CD4-positive, alpha-beta memory T cell (primary cell): ENCODE measurements at places on chromosomes 4 and X.

- no peaks in the 10 kb centered on the region for H3K36me3 ChIP-seq
- DNase-seq = no peak
- H3K4me3 ChIP-seq = no peak overlapping the region
- no peak overlapping the region for H3K27ac ChIP-seq
- H3K27me3 ChIP-seq = no peaks in the 10 kb centered on the region
- H3K4me1 ChIP-seq = no peaks in the 10 kb centered on the region
Measured at GRCh38 chrX:68146054-68146453, 287.2 kb downstream of the OPHN1 start.

GRCh38 chr4:83012200-83012686, 1.6 kb upstream of the LIN54 start:
- peaks cover 50% of the 10 kb centered on the region for H3K4me1 ChIP-seq
- H3K4me3 ChIP-seq = peak overlapping the region; percentile 98
- DNase-seq = no peak
- no peaks in the 10 kb centered on the region for H3K27me3 ChIP-seq
- H3K36me3 ChIP-seq = no peaks in the 10 kb centered on the region

- H3K4me3 ChIP-seq = no peak overlapping the region
- DNase-seq = no peak
- H3K27ac ChIP-seq = no peak overlapping the region
- H3K27me3 ChIP-seq = no peaks in the 10 kb centered on the region
- no peaks in the 10 kb centered on the region for H3K36me3 ChIP-seq
Measured at GRCh38 chr4:34861666-34862065, 1382.6 kb downstream of the ARAP2 start.

DNA sequence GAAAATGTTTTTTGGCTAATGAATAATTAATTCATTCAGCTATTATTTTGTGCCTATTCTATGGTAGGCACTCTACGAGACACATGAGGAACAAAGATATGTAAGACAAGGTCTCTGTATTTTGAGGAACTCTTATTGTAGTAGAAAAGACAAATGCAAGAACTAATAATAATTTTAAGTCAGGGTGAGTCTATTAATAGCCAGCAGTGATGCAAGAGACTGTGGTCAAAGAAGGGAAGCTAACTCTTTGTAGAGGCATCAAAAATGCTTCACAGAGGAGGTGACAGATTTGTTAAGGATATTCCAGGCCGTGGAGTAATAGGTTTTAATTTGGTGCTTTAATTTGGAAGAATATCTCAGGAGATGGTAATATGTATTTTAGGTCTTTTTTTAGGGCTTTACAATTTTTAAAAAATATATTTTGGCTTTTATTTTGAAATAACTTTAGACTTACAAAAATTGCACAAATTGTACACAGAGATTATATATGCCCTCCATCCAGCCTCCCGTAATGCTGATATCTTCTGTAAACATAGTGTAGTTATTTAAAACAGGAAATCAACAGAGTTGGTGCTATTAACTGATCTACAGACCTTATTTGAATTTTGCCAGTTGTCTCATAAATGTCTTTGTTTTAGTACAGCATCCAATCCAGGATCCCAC, 48.1 kb downstream of the DCLK2 start:
- DNase-seq = no peak
- H3K36me3 ChIP-seq = no peaks in the 10 kb centered on the region
- no peak overlapping the region for H3K27ac ChIP-seq
- H3K4me3 ChIP-seq = no peak overlapping the region
- H3K4me1 ChIP-seq = no peaks in the 10 kb centered on the region

GRCh38 chr4:73585345-73585744, 34.9 kb downstream of the RASSF6 start:
- DNase-seq = no peak
- H3K4me3 ChIP-seq = no peak overlapping the region
- H3K27ac ChIP-seq = no peak overlapping the region

GRCh38 chr4:88953400-88953799, 103.6 kb downstream of the FAM13A start:
- H3K27me3 ChIP-seq = no peaks in the 10 kb centered on the region
- no peak overlapping the region for H3K27ac ChIP-seq
- no peak for DNase-seq
- no peak overlapping the region for H3K4me3 ChIP-seq
- peaks cover 13% of the 10 kb centered on the region for H3K4me1 ChIP-seq
- no peaks in the 10 kb centered on the region for H3K36me3 ChIP-seq

DNA sequence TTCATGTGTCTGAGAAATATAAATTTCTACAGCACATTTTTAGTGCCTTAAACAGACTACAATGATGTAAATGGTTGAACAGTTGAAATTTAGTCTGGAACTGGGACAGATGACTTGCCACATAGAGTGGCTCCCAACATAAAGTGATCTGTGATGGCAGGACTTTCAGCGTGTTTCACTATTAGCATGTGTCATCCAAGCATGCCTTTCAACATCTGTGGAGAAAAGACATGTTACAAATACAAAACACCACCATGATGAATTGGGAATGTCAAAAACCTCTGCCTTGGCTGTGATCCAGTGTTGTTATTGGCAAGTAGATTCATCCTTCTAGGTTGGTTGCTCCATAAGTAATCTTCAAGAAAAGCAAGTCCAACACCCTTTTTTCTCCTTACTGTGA, 348.7 kb downstream of the MAPK10 start:
- H3K4me3 ChIP-seq = no peak overlapping the region
- H3K27me3 ChIP-seq = no peaks in the 10 kb centered on the region
- H3K4me1 ChIP-seq = no peaks in the 10 kb centered on the region
- no peak for DNase-seq
- no peak overlapping the region for H3K27ac ChIP-seq

- H3K36me3 ChIP-seq = no peaks in the 10 kb centered on the region
- no peak overlapping the region for H3K27ac ChIP-seq
- DNase-seq = no peak
- H3K27me3 ChIP-seq = no peaks in the 10 kb centered on the region
- no peaks in the 10 kb centered on the region for H3K4me1 ChIP-seq
Measured at GRCh38 chrX:139554376-139554775, 23.8 kb downstream of the F9 start.

GRCh38 chrX:124362072-124362471, 15.7 kb downstream of the SH2D1A start:
- no peaks in the 10 kb centered on the region for H3K27me3 ChIP-seq
- no peaks in the 10 kb centered on the region for H3K36me3 ChIP-seq
- H3K27ac ChIP-seq = peak overlapping the region; percentile 6
- peak; percentile 42 for DNase-seq

DNA sequence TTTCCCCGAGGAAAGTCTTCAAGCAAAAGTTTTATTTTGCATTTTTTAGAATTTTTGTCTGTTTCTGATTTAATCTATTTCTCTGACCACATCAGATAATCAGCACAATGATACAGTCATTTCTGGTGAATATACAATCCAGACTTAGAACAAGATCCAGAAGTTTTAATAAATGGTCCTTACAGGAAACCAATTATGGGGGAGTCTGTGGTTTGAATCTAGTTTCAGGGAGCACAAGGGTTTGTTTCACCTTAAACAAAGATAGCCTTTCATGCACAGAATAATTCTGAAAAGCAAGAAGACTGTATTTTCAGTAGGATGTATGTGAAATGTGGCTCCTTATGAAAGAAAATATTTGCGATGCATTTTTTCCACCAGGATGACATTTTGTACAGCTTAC, 158.5 kb upstream of the ARSJ start:
- no peak overlapping the region for H3K27ac ChIP-seq
- DNase-seq = no peak
- no peaks in the 10 kb centered on the region for H3K4me1 ChIP-seq
- no peaks in the 10 kb centered on the region for H3K36me3 ChIP-seq
- no peaks in the 10 kb centered on the region for H3K27me3 ChIP-seq

GRCh38 chr4:119683518-119683917, 54.9 kb upstream of the PDE5A start:
- H3K4me1 ChIP-seq = no peaks in the 10 kb centered on the region
- H3K27me3 ChIP-seq = no peaks in the 10 kb centered on the region
- no peak overlapping the region for H3K4me3 ChIP-seq
- no peak overlapping the region for H3K27ac ChIP-seq
- H3K36me3 ChIP-seq = no peaks in the 10 kb centered on the region

DNA sequence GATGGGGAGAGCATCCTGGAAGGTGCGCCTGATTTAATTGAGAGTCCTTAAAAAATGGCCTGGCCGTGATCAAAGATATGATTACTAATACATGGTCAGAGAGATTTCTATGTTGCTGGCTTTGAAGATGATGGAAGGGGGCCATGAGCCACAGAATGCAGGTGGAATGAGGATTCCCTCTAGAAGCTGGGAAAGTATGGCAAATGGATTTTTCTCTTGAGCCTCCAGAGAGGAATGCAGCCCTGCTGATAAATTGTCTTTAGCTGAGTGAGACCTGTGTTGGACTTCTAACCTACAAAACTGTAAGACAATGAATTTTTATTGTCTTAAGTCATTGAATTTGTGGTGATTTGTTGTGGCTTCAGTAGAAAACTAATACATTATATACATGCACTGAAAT, 7.7 kb downstream of the NUDT9 start:
- no peak for DNase-seq
- H3K4me1 ChIP-seq = peaks cover 12% of the 10 kb centered on the region
- no peak overlapping the region for H3K4me3 ChIP-seq
- H3K27ac ChIP-seq = no peak overlapping the region
- H3K27me3 ChIP-seq = no peaks in the 10 kb centered on the region
- H3K36me3 ChIP-seq = peaks cover 2% of the 10 kb centered on the region

DNA sequence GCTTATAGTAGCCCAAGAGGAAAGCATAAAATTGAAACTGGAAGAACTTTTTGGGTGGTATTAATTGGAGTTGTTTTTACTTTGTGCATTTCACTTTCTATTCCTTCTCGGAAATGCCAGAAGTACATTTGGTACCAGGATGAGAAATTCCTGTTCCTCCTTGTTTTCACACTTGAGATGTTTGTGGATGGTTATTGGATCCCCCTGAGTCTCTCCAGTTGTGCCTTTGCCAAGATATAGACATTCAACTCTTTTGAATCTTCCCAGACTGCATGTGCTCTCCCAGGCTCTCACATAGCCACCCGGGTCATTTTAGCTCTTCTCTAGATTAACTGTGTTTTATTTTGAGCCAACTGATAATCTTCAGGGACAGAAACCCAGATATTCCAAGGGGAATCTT, 120.5 kb downstream of the AFF1 start:
- H3K4me1 ChIP-seq = peaks cover 59% of the 10 kb centered on the region
- H3K36me3 ChIP-seq = no peaks in the 10 kb centered on the region
- no peak for DNase-seq
- H3K27ac ChIP-seq = no peak overlapping the region

GRCh38 chr4:151667048-151667447, 93.8 kb downstream of the GATB start:
- H3K4me1 ChIP-seq = no peaks in the 10 kb centered on the region
- H3K27me3 ChIP-seq = no peaks in the 10 kb centered on the region
- H3K4me3 ChIP-seq = no peak overlapping the region
- DNase-seq = no peak
- H3K27ac ChIP-seq = no peak overlapping the region

- no peak overlapping the region for H3K4me3 ChIP-seq
- no peak overlapping the region for H3K27ac ChIP-seq
- DNase-seq = no peak
- H3K36me3 ChIP-seq = no peaks in the 10 kb centered on the region
Measured at GRCh38 chr4:3494462-3494871, 31.4 kb downstream of the DOK7 start.

DNA sequence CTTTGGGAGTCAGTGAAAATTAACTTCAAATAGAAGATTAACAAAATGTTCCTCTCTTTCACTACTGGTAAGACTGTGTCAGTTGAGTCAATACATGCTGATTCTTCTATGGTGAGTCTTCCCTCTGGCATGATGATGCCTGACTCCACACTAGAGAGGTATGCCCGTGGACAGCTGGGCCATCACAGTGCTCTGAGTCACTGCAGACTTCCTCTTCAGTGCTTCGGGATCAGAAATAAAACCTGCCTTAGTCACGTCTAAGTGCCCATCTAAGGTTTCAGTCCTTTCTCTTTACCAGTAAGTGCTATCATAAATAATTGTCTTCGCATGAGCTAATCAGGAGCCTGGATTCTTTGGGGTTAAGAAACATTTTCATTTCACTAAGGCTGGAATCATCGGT, 1.6 kb upstream of the ASB5 start:
- H3K27me3 ChIP-seq = no peaks in the 10 kb centered on the region
- DNase-seq = no peak
- no peaks in the 10 kb centered on the region for H3K4me1 ChIP-seq
- H3K4me3 ChIP-seq = no peak overlapping the region
- no peak overlapping the region for H3K27ac ChIP-seq

DNA sequence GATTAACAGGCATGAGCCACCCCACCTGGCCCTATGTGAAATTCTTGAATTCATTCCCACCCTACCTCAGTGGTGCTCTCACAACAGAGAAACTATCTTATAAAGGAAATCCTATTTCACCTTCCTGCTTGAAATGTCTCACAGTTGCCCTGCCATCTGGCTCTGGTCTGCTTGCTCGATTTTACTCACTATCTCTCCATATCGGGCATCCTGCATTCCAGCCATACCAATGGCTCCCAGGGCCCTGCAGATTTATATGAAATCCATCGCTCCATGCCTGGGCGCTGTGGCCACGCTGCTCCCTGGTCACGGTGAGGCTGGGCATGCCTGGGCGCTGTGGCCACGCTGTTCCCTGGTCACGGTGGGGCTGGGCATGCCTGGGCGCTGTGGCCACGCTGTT, 15.8 kb downstream of the SORBS2 start:
- no peak for DNase-seq
- no peaks in the 10 kb centered on the region for H3K4me1 ChIP-seq
- no peaks in the 10 kb centered on the region for H3K36me3 ChIP-seq
- H3K4me3 ChIP-seq = no peak overlapping the region

DNA sequence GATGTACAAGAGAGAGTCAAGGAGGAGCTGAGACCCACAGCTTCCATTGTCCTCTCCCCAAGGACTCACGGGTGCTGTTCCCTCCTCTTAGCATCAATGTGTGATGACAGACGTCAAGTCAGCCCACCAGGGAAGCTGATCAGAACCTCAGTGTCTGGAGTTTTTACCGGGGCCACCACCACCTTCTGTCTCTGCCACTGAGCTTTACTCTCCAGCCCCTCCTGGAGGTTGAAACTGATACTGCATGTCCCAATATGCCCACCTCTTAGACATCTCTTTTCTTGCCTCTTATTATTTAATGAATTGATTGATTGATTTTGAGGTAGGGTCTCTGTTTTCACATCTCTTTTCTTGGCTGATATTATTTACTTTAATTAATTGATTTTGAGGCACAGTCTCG, 10.3 kb upstream of the AKAP17A start:
- peak; percentile 71 for DNase-seq
- H3K27me3 ChIP-seq = no peaks in the 10 kb centered on the region
- no peak overlapping the region for H3K4me3 ChIP-seq
- H3K27ac ChIP-seq = no peak overlapping the region
- no peaks in the 10 kb centered on the region for H3K36me3 ChIP-seq

DNA sequence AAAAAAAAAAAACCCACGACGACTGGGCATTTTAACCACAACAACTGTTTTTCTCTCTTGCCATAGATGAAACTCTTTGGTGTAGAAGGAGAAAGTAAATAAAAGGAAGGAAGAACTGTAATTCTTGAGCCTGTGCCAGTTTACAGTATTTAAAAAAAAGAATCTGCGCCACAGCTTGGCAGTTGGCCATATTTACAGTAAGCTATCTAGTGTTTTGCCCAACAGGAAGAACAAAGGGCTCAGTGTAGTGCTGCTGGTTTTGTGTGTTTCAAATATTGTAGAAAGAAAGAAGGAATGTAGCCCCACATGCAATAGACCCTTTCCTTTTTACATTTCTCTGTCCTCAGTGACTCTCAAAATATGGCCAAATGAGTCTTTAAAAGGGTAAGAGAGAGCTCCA, 66.1 kb downstream of the NR3C2 start:
- H3K27ac ChIP-seq = peak overlapping the region; percentile 38
- H3K36me3 ChIP-seq = no peaks in the 10 kb centered on the region
- H3K4me1 ChIP-seq = peaks cover 23% of the 10 kb centered on the region
- peak; percentile 62 for DNase-seq
